ENCODE measurements at places on chromosomes 2 and 18.
A peak's percentile ranks its signal among the peaks of the same experiment; 100 is the strongest.

DNA sequence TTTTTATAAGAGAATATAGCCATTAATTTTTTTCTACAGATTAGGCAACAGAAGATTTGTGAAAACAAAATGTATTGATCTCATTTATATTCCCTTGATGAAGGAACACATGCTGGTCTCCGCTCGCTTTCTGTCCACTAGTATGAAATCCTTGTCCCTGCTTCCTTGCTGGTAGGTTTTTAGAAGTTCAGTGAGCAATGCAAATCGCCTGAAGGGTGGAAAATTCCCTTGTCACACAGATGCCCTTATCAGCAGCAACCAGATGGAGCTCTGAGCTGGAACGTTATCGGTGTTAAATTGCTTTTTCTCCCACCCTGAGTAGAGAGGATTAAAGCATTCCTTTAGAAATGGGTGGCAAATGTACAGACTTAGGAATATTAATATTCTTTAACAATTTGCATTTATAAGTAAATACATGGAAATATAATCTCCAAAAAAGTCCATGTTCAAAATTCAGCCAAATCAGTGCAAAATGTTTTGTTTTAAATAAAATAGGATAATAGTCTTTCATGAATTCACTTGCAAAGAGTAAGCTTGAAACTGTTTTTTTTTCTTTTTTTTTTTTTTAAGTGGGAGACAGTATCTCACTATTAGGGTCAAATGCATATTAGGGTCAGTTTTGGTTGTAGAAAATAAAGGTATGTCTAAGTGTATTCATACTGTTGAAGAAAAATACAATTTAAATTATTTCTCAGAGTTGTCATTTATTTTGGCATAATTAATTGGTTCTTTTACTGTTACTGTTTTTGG is 164.0 kb upstream of the MYO3B start:
- no peak overlapping the region for H3K4me3 ChIP-seq
- peaks cover 2% of the 10 kb centered on the region for H3K36me3 ChIP-seq
- peaks cover 4% of the 10 kb centered on the region for H3K4me1 ChIP-seq
- no peak for DNase-seq
- no peaks in the 10 kb centered on the region for H3K27me3 ChIP-seq

DNA sequence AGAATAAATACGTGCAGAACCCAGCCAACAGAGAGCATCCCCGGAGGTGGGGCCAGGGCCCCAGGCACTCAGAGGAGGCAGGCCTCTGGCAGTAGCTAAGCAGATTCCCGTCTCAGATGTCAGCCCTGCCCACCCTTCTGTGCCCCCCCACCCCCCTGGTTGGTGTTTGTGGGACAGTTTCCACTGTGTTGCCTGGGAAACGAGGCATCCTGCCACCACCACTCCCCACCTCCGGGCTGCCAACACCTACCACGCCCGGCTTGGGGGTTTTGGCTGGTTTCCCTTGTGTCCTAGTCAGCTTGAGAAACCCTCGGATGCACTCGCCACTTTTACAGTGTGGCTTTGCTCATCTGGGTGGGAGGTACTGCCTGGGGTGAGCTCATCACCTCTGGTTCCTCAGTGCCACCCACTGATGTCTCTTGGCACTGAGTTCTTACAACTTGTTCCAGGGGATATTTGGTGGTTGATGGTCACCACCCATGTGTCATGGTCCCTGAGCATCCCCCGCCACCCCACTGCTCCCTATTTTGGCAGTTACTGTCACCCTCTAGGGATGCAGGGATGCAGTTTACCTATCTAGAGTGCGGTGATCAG is 72.4 kb upstream of the YWHAQ start:
- no peaks in the 10 kb centered on the region for H3K36me3 ChIP-seq
- no peak overlapping the region for H3K4me3 ChIP-seq
- H3K4me1 ChIP-seq = no peaks in the 10 kb centered on the region
- no peaks in the 10 kb centered on the region for H3K27me3 ChIP-seq
- H3K27ac ChIP-seq = no peak overlapping the region

- H3K4me1 ChIP-seq = peaks cover 46% of the 10 kb centered on the region
- H3K27ac ChIP-seq = peak overlapping the region; percentile 98
- no peaks in the 10 kb centered on the region for H3K36me3 ChIP-seq
Measured at GRCh38 chr18:3625742-3626091, 175.7 kb downstream of the TGIF1 start.

- no peak for DNase-seq
- H3K27me3 ChIP-seq = no peaks in the 10 kb centered on the region
- peaks cover 7% of the 10 kb centered on the region for H3K4me1 ChIP-seq
- no peaks in the 10 kb centered on the region for H3K36me3 ChIP-seq
- no peak overlapping the region for H3K4me3 ChIP-seq
- H3K27ac ChIP-seq = no peak overlapping the region
Measured at GRCh38 chr2:187654535-187654934, 100.3 kb upstream of the TFPI start.

- peak overlapping the region; percentile 21 for H3K27ac ChIP-seq
- no peak for DNase-seq
- peaks cover 18% of the 10 kb centered on the region for H3K36me3 ChIP-seq
Measured at GRCh38 chr2:99156891-99157290, 2.1 kb downstream of the LIPT1 start.

GRCh38 chr2:34368304-34368703 is 769.2 kb upstream of the FAM98A start:
- DNase-seq = no peak
- no peaks in the 10 kb centered on the region for H3K27me3 ChIP-seq
- no peaks in the 10 kb centered on the region for H3K36me3 ChIP-seq

- DNase-seq = no peak
- no peak overlapping the region for H3K27ac ChIP-seq
- no peaks in the 10 kb centered on the region for H3K36me3 ChIP-seq
Measured at GRCh38 chr2:10359246-10359645, 56.5 kb downstream of the HPCAL1 start.

DNA sequence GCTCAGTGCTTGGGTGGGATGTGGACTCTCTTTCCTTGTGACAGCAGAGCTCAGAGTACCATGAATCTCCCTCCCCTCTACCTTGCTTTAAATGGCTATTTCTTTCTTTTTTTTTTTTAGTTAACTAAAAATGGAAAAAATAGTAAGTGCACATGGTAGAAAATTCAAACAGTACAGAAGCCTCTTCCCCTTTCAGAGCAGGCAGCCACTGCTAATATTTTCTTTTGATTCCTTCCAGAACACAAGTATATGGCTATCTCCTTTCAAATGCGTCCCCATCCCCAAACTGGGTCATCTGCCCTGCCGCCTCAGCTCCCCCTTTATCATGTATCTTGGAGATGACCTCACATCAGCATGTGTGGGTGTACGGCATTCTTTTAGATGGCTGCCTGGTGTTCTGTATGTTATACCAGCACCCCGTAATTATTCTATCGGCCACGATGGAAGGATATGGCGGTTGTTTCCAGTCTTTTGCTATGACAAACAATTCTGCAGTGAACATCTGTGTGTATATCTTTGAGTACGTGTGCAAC is 70.5 kb upstream of the DLX2 start:
- no peak overlapping the region for H3K27ac ChIP-seq
- DNase-seq = no peak
- peaks cover 23% of the 10 kb centered on the region for H3K27me3 ChIP-seq
- peaks cover 12% of the 10 kb centered on the region for H3K4me1 ChIP-seq
- peak overlapping the region; percentile 69 for H3K4me3 ChIP-seq

DNA sequence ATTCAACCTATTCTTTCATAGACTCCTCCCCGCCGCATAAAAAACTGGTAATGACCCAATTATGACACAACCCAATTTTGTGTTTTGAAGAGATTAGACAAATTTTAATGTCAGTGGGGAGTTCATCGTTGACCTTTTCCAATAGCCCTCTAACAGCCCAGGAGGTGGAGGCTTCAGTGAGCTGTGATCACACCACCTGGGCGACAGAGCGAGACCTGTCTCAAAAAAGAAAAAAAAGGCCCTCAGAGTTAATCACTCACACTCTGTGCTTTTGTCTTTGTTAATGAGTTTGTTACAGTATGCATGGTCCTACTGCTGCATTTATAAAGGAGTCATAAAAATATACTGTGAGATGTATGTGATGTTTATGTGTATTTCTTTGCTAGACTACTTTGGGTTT is 510.6 kb downstream of the CPS1 start:
- no peak overlapping the region for H3K27ac ChIP-seq
- no peaks in the 10 kb centered on the region for H3K4me1 ChIP-seq
- H3K36me3 ChIP-seq = no peaks in the 10 kb centered on the region
- peaks cover 4% of the 10 kb centered on the region for H3K27me3 ChIP-seq
- no peak for DNase-seq

- no peaks in the 10 kb centered on the region for H3K36me3 ChIP-seq
- no peaks in the 10 kb centered on the region for H3K27me3 ChIP-seq
- no peak overlapping the region for H3K4me3 ChIP-seq
- no peak for DNase-seq
- H3K27ac ChIP-seq = no peak overlapping the region
- H3K4me1 ChIP-seq = peaks cover 6% of the 10 kb centered on the region
Measured at GRCh38 chr2:4981802-4982409, 710.3 kb upstream of the SOX11 start.

DNA sequence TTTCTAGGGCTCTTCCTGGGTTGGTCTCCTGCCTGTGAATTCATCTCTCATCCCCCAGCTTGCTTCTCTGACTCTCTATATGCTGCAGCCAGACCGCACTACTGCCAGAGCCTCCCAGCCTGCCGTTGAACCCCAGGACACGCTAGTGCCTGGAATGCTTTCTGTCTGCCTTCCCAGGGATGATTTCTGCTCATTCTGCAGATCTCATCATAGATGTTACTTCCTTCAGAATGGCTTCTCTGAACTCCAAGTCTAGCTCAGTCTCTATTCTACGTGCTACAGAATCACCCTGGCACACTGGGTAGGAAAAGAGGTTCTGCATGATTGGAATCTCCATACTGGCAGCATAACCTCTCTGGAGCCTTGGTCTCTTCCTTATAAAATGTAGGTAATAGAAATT is 94.8 kb upstream of the RAB12 start:
- H3K27ac ChIP-seq = no peak overlapping the region
- H3K4me3 ChIP-seq = no peak overlapping the region
- no peaks in the 10 kb centered on the region for H3K4me1 ChIP-seq
- H3K36me3 ChIP-seq = no peaks in the 10 kb centered on the region
- no peak for DNase-seq

GRCh38 chr2:188523919-188524318 is 232.2 kb downstream of the GULP1 start:
- no peak overlapping the region for H3K4me3 ChIP-seq
- no peaks in the 10 kb centered on the region for H3K27me3 ChIP-seq
- peaks cover 40% of the 10 kb centered on the region for H3K4me1 ChIP-seq

DNA sequence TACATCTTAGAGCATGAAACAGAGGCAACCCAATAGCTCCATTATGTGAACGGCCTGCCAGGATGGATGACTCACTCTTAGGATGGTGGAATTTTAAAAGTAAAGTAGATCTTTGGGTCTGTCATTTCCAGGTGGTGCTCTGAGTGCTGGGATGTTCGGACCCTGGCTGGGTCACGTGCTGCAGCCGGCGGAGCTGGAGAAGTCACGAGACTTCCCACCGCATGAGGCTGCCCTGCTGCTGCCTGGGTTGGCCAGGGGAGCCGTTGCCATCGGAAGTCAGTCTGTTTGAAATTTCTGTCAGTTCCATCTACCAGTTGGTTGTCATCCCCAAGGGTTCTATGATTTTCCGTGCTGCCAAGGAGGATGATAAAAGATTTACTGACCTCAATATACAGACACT is 93.3 kb upstream of the ALKAL2 start:
- peaks cover 6% of the 10 kb centered on the region for H3K4me1 ChIP-seq
- no peak for DNase-seq
- H3K27me3 ChIP-seq = peaks cover 15% of the 10 kb centered on the region
- H3K36me3 ChIP-seq = peaks cover 1% of the 10 kb centered on the region
- no peak overlapping the region for H3K4me3 ChIP-seq

DNA sequence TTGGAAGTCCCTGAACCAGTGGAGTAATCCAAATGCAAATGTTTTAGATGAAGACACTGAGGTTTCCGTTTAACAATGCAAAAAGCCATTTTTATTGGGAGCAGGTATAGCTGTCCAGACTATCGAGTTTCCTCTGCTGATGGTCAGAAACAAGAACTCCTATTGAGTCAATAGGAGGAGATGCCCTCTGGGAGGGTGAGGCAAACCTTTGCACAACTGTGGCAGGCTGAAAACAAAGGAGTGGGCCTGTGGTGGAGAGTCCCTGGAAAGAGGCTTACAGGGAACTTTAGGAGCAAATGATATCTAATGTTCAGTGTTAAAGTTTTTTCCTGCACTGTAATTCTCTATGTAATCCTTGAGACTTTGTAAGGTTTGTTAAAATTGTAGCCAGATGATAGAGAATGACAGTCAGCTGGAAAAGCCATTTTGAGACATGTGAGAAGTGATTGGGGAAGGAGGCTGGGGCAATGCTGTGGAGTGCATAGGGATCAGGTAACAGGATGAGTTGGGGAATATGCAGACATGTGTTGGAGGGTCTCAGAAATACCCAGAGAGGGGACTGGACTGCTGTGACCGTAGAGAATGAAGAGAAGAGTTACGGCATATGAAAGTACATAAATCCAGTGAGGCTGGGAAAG is 15.1 kb upstream of the EML4 start:
- peaks cover 5% of the 10 kb centered on the region for H3K4me1 ChIP-seq
- H3K4me3 ChIP-seq = no peak overlapping the region
- no peak for DNase-seq
- H3K36me3 ChIP-seq = no peaks in the 10 kb centered on the region
- H3K27ac ChIP-seq = no peak overlapping the region
- no peaks in the 10 kb centered on the region for H3K27me3 ChIP-seq

- H3K27ac ChIP-seq = no peak overlapping the region
- no peaks in the 10 kb centered on the region for H3K36me3 ChIP-seq
- peaks cover 14% of the 10 kb centered on the region for H3K4me1 ChIP-seq
- H3K27me3 ChIP-seq = peaks cover 87% of the 10 kb centered on the region
Measured at GRCh38 chr2:102618452-102619413, 620 bp upstream of the SLC9A2 start.

DNA sequence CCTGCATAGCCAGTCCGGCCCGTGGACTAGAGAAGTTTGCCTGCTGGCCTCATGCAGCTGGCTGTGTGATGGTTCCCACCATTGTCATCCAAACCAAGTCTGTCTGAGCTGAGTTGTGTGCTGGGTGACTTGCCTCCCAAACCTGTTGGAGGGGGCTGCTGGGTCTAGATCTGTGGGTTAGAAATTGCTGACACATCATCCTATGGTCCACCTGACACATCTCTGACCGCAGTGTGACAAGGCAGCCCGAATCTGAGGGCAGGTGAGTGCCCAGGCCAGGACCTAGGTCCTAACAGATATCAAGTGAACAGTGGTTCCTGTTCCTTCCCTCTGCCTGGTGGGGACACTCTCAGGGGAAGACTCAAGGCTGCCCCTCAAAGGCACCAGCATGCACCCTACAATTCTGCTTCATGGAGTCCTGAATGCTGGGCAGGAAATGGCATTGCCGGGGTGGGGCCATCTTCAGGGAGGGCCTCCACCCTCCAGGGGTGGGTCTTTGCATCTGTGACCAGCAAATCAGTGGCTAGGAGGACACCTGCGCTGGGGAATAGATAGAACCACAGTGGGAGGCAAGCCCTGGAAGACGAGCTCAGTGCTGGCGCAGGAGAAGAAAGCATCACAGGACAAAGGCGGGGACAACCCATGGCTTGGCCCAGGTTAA is 117.9 kb upstream of the ID2 start:
- H3K36me3 ChIP-seq = peaks cover 11% of the 10 kb centered on the region
- no peak overlapping the region for H3K4me3 ChIP-seq
- H3K27ac ChIP-seq = no peak overlapping the region
- H3K27me3 ChIP-seq = no peaks in the 10 kb centered on the region
- peak; percentile 12 for DNase-seq

Data from mesothelial cell of epicardium (in vitro differentiated cells).